ENCODE measurements at places on chromosomes 13 and 19.

DNA sequence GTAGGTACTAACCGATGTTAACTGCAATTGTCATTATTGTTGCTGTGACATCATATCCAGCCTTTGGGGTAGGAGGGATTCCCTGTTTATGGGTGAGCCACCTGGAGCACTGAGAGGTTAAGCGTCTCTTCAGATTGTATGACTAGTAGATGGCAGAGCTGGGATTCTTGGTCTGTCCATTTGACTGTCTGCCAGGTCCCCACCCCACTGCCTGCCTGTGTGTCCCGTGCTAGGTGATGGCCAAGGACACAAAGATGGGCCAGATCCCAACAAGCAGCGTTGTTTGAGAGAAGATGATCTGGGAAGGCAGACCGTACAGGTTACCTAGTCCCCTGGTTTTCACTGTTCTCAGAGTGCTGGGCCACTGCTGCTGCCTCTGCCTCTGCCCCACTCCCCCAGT lies 16.6 kb downstream of the PPP2R1A start:
- no peak for DNase-seq

GRCh38 chr19:19642506-19643157 lies 825 bp downstream of the GMIP start:
- peak; percentile 65 for DNase-seq

GRCh38 chr13:78714717-78715116 lies 55.8 kb upstream of the OBI1 start:
- no peak for DNase-seq

GRCh38 chr19:13952154-13952930 lies at the start of gene DCAF15:
TSS of gene DCAF15 (plus strand) at chr19:13952509. CDS start at chr19:13952513, 4 bp downstream.
- peak; percentile 100 for DNase-seq

DNA sequence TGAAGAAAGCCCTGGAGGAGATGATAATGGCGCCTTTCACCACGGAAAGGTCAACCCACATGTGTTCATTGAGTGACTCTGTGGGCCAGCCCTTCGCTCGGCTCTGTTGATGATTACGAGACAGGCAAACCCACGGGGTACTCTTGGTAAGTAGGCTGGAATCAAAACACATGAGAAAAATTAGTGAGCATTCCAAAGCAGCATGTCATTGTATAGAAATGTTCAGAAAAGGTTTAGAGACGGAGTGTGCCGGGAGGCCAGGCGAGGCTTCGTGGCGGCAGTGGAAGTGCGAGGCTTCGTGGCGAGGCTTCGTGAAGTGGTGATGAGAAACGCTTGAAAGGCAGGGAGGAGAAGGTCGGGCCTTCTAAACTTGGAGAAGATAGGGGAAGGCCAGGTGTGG lies 144.3 kb downstream of the ZNF536 start:
- no peak for DNase-seq

DNA sequence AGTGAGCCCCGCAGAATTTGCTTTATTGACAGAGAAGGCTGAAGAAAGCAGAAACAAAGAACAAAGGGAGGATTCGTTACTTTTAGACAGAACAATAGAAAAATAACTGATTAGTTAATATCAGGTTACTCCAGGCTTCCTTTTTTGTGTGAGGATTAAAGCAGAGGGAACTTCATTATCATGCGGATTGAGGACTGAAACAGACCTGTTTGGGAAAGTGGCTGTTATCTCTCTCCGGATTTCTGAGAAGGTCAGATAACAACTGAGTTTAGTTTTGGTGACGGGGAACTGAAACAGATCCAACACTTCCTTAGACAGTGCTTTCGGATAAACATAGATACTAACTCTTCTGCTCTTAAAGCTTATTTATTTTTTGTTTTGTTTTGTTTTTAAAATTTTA lies 246.4 kb upstream of the ZNF507 start:
- DNase-seq, result peak; percentile 32

DNA sequence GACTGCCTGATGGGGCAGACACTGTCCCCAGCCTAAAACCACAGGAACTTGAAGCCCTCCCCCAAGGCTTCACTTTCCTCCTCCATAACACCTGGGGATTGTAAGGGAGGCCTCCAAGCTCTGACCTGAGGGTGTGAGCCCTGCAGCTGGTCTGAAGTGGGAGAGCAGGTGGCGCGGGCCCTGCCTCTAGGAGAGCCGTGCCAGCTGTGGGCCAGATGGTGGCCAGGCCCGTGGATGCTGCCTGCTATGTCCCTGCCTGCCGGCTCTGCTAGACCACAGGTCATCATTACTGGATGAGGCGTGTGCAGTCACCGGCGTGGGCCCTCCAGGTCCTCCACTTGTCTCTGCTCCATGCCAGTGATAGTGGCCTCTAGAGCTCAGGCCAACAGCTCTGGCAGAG lies 3.5 kb upstream of the KLHL26 start:
- DNase-seq, result no peak

DNA sequence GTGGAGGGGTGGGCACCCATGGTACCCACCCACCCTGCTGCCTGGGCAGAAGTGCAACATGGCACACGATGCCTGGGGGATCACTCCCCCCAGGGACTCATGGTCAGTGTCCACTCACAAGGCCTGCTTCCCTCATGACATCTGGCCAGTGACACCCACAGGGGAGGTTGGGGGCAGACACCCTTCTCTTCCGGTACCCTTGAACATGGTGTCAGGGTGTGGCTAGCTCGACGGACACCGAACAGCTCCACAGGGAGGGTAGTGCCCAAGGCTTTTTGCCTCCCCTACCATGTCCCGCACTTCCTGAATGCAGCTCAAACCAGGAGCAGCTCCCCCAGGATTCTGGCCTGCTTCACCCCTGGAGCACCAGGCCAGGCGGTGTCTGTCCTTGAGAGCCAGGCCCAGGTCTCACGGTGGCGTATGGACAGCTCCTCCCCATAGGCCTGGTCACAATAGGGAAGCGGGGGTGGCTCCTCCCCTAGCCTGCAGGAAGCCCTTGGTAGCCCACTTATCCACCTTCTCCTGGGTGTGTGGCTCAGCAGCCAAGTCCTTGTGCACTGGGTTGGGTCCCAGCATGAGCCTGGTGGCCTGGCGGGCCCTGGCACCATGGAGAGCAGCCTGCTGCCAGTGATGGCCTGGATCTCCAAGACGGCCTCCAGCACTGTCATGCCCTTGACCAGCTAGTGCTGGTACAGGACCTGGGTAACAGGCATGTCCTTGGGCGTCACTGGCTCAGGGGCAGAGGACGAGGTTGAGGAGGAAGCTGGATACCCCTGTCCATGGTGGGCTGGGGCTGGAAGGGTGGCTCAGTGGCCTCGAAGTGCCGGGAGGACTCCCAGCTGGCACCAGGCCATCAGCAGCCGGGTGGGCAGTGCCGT lies 7.8 kb downstream of the ACP4 start:
- DNase-seq, result peak; percentile 24

- DNase-seq, result no peak
Measured at GRCh38 chr19:33194532-33194885, 379 bp downstream of the LRP3 start.

DNA sequence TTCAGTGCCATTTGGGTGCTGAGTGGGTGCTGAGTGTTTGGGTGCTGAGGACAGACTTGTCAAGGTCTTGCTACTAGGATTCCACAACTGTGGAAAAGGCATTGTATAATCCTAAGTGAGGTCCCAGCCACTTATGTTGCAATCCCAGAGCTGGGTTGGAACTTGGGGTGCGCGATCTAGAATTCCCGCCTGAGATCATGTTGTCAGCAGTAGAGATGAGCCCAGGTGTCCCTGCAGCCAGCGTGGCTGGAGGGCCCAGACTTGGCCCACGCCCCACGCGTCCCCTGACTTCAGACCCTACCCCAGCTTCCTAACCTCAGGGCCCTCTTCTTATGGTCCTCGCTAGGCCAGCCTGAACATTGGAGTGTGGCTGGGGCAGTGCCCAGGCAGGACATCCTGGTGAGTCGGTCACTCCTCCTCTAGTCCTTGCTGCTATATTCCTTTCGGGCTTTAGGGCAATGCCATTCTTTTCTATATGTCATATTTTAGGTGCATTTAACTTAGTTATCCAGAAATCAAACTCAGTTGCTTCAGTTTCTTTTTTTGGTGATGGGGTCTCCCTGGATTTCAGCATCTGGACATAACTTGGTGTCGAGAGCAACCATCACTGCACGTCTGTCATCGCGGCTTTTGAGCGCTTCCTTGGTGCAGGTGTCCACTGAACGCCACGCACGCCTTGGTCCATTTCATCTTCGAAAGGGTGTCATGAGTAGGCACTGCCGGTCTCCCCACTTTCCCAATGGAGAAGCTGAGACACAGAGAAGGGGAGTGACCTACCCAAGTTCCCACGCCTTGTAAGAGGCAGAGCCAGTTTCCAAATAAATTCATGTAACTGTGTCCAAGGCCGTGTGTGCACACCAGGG lies 46.4 kb upstream of the F7 start:
- no peak for DNase-seq

DNA sequence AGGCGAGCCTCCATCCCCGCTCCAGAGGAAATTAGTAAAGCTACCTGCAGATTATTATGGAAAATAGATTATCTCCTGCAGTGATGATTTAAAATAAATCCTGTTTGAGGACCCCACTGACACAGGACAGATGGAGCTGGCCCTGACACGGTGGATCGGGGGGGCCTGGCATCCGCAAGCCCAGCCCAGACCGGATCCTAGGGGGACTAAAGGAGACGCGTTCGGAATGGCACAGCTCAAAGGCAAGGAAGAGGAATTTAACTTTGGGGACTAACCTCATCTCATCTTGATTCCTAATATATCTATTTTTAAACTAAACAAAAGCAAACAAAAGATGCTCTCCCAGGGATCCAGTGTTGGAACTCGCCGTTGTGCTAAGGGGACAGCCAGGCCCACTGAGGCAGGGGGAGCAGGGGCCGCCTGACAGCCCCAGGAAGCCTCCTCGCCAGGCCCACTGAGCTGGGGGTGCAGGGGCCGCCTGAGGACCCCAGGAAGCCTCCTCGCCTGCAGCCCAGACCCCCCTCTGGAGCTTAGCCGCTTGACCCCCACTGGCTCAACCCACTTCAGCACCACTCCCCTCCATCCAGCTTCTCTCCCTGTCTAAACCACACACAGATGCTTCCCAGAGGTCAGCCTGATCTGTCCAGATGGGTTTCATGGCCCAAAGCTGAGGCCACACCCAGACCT lies 78.6 kb downstream of the SPACA7 start:
- no peak for DNase-seq

- no peak for DNase-seq
Measured at GRCh38 chr13:51342706-51343105, 3.2 kb downstream of the SERPINE3 start.

GRCh38 chr13:110410936-110411687 lies 104.0 kb downstream of the COL4A2 start:
- no peak for DNase-seq

GRCh38 chr13:79423801-79424642 lies 18.0 kb upstream of the RBM26 start:
- DNase-seq, result no peak

- no peak for DNase-seq
Measured at GRCh38 chr13:89852570-89852969, 1494.9 kb upstream of the MIR17HG start.

GRCh38 chr13:26821672-26822071 lies 61.1 kb upstream of the GPR12 start:
- no peak for DNase-seq

- DNase-seq, result no peak
Measured at GRCh38 chr13:71701741-71702140, 165.3 kb downstream of the DACH1 start.

GRCh38 chr13:80604098-80604497 lies 263.2 kb upstream of the SPRY2 start:
- peak; percentile 1 for DNase-seq

DNA sequence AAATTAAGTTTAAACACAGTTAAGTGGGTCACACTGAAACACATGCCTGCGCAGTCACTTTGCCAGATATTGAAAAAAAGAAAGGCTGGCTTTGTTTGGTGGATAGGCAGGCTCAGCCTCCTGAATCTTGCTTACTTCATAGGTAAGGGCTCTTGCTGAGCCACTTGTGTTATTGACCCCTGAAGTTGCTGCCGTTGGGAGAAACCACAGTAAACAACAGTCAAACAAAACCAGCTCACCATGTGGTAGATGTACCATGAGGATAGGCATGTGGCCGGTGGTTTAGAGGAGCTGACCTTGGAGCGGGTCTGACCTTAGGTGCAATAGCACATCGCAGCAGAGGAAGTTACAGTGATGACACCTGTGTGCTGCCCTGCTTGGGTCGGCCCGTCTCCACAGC lies 52.2 kb downstream of the SPATA13 start:
- DNase-seq, result no peak

DNA sequence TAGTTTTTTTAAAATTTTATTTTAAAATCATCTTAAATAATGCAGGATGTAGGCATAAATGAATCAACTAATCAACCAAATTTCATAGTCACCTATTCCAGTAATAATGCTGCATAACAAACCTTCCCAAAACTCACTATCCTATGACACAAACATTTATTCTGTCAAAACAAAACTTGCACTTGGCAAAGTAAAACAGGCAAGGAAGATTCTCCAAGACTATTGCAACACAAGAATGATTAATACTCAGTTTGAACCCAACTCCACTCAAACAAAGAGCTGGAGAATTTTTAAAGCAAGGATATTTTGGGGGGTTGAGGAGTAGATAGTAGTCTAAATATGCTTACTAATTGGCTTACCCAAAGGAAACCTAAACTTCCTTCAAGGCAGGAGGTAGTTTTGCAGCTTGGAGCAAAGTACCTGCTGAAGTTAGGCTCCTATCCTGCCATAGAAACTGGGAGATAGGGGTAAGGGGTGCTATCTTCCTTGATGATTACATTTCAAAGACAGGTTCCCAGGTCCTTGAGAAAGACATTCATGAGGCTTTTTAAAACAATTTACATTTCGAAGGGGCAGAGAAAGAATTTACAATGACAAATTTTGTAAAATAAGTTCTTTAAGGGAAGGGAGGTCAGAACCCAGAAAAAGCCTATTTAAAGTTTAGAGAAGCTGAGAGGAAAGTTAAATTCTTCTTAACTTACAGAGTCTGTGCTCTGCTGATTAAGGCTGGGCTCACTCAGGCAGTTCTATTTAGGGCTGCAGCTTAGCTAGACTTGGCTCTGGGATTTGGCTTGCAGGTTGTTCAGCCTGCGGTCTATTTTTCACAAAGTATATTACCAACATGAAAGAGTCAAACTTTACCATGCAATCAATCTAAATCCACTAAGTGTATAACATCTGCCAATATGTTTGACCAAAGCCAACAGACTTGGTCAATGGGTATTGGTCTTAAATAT lies 549.0 kb downstream of the KCTD12 start:
- DNase-seq, result no peak

GRCh38 chr19:15379999-15380647 lies 536 bp upstream of the AKAP8 start:
- DNase-seq, result peak; percentile 89

- DNase-seq, result no peak
Measured at GRCh38 chr13:39378306-39378705, 224.7 kb downstream of the LHFPL6 start.

DNA sequence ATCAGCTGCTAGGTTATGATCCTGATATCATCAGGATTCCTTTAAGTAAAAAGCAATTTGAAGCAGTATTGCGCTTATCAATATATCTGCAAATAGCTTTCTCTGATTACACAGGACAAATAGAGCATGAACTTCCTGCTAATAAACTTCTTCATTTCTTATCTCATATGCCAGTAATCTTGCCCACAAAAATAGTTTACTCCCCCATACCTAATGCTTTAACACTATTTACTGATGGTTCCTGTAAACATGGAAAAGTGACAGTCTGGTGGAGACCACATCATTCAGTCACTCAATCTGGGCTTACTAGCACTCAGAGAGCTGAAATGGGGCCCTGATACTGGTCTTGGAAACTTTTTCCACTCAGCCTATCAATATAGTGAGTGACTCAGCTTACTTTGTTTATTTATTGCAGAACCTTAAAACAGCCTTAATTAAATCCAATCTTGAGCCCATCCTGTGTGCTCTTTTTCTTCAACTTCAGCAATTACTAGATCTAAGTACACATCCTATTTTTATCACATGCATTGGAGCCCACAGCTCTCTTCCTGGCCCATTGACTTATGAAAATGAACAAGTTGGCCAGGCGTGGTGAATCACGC lies 1464.3 kb downstream of the UQCRFS1 start:
- DNase-seq, result no peak

- DNase-seq, result no peak
Measured at GRCh38 chr19:16366433-16367260, 42.0 kb downstream of the KLF2 start.
